Activated T-helper 9 cell treated with anti-CD3 and anti-CD28 coated beads, Interleukin-2, amount 50 U/mL, for 16 hours (primary cell): ENCODE measurements at places on chromosomes 12 and 14.
A peak's percentile ranks its signal among the peaks of the same experiment; 100 is the strongest.

DNA sequence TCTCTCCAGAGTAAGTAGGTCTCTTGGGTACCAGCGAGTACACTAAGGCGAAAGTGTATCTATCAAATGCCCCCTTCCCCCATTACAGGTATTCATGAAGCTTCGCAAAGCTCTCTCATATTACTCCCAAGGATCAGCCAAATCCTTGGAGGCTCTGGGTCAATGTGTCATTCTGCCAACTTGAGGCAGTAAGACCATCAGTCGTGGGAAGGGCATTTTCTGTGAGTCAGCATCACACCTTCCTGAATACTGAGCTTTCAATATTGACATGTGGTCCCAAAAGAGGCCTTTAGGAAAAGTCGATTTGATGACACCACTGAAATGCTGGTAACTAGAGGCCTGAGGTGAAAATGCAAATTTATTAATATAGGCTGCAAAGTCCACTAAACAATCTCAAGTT, 323.9 kb downstream of the LRIG3 start:
- no peak for DNase-seq

DNA sequence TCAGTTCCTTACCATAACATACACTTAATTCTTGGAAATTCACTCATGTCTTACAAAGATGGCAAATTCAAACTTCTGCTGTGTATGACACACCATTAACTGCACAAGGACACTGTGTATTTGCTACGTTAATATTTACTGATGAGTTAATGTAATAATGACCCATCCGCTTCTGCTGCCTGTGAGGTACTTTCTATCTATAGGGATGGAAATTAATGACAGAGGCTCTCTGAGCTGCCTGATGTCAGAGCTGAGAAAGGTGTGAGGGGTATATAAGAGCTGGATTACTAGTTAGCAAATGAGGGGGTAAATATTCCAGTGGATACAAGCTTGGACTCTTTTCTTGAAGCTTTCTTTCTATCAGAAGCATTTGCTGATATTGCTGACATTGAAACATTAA, at the start of gene IAPP:
Gene IAPP (plus strand): TSS at position 301 of the 400 bp plus-strand sequence. CDS start 450 bp downstream, outside the sequence.
- no peak for DNase-seq

DNA sequence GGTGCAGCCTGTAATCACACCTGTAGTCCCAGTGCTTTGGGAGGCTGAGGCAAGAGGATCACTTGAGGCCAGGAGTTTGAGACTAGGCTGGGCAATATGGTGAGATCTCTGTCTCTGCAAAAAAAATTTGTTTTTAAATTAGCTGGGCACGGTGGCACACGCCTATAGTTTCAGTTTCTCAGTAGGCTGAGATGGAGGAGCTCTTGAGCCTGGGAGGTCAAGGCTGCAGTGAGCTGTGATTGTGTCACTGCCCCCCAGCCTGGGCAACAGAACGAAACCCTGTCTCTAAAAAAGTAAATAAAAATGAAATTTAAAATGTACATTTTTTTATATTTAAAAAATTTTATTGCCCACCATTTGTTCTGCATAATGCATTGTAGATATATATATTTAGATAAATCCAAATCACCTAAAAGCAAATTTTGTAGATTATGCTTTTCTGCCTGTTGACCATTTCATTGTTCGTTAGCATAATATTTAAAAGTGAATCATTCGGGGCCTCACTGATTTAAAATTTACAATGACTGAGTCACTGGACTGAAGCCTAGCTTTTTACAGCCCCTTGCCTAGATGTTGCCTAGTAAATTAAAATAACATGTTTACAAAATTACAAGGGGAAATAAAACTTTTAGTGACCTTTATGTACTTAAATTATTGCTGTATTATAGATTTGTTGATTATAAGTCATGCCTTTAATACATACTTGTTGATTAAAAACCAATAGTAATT, 87.9 kb downstream of the USP15 start:
- no peak for DNase-seq

- DNase-seq: no peak
Observed at GRCh38 chr14:70278281-70278680, 81.2 kb downstream of the COX16 start.

DNA sequence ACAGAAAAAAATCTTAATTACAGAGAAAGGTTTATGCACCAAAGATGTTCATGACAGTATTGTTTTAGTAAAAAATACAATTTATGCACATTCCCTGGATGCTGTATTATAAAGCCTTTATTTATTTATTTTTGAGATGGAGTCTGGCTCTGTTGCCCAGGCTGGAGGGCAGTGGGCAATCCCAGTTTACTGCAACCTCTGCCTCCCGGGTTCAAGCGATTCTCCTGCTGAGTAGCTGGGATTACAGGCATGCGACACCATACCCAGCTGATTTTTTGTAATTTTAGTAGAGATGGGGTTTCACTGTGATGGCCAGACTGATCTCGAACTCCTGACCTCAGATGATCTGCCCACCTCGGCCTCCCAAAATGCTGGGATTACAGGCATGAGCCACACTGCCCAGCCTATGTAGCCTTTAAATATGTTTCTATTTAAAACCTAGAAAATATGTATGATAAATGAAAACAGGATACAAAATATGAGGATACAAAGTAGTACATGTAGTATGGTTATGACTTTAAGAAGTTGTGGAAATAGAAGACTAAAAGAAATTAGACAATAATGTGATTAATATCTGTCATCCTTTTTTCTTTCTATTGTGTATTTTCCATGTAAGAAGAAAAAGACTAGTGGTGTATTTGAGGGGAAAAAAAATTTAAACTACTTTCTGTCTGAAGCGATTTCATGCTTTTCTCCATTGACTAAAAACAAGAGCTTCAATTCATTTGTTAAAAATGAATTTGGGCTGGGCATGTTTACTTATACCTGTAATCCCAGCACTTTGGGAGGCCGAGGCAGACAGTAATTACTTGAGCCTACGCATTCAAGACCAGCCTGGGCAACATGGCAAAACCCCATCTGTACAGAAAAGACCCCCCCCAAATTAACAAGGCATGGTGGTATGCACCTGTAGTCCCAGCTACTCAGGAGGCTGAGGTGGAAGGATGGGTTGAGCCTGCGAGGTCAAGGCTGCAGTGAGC, 13.1 kb downstream of the ATF1 start:
- no peak for DNase-seq

DNA sequence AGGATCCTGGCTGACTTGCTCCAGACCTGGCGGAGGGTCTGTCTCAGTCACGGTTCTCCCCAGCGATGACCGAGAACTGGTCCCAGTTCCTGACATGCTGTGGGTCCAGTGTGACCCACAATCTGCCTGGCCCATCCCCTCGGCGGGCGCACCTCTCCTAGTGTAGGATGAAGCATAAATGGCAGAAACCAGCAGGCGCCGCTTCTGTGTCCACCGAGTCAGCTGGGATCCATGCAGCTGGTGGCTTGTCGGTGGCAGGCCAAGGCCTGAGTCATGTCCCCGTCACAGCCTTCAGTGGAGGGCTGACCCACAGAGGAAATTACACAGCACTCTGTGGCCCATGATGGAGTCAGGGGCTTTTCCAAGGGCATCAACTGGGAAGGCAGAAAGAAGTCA, 38.5 kb downstream of the NFKBIA start:
- peak; percentile 18 for DNase-seq

DNA sequence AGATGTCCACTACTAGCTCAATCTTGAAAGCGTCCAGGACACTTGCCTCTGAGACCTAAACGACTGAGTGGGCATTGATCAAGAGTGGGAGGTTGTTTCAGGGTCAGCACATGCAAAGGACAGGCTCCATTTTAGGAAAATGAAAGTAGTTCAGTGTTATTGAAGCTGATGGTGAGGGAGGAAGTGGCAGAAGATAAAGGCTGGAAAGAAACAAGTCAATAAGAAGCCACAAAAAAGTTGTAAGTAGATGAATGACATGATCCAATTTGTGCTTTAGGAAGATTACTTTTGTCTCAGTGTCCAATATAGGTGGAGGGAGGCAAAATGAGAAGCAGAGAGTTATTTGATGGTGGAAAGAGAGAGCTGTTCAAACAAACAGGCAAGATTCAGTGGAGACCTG, 22.0 kb downstream of the GPR65 start:
- no peak for DNase-seq

GRCh38 chr14:93715279-93715927, 72.9 kb downstream of the PRIMA1 start:
- no peak for DNase-seq

DNA sequence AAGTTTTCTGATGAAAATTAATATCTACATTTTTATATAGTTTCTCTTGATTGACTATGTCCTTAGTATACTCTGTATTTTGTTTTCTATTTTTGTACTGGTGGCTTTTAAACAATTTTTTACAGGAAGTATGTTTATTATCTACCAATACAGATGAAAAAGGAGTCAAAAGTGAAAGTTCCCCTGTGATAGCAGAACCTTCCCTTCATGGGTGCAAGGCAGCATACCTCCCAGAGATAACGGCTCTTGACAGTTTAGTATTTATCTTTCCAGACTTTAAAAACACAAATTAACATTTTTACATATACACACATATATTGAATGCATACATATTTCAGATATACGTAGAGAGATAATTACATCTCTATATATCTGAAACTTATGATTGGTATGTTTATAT, 17.1 kb upstream of the FAM234B start:
- no peak for DNase-seq

DNA sequence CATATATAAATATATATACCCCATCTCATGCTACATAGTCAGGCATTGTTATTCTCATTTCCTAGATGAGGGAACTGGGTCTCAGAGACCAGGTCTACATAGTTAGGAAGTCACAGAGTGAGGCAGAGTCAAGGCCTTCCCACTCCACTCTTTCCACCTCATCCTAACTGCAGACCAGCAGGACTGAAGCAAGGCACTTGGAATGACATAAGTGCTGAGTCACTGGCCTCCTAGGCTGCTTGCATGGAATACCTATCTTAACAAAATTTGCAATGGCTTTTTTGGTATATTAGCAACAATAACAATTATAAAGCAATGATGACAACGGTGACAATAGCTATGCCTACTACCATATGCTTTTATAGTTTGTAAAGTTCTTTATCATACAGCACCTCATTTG, 5.4 kb upstream of the ANO4 start:
- no peak for DNase-seq

GRCh38 chr14:99572173-99572999, 31.6 kb downstream of the CCDC85C start:
- no peak for DNase-seq

GRCh38 chr14:97298331-97298730, 501.1 kb downstream of the VRK1 start:
- DNase-seq: no peak

DNA sequence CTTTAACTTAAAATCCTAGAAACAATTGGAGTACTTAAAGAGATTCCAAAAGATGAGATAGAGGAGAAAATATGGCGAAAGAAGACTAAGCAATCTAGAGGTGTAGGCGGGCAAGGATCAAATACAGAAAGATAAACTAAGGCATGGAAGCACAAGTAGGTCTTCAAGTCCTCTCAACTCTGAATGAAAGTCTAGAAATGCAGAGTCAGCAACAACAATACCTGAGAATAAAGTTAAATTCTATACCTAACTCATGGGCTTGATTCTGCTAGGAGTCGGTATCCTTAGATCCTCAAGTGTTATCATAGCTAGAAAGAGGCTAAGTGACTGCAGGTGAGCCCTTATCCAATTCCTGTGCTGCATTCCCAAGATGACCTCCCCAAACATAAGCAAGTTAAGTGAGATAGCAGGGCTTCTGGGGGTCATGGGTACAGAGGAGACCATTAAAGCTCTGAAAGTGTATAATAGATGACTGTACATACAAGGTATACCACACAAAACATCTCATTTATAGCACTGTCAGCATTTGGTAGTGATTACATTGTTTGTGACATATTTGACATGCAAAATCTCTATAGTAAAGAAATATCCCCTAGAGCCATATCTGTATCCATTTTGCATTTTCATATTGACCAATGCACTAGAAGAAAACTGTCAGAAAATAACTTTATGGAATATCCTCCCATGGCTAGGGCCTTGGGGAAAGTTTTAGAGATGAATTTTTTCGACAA, 82.5 kb upstream of the ARID2 start:
- DNase-seq: no peak

DNA sequence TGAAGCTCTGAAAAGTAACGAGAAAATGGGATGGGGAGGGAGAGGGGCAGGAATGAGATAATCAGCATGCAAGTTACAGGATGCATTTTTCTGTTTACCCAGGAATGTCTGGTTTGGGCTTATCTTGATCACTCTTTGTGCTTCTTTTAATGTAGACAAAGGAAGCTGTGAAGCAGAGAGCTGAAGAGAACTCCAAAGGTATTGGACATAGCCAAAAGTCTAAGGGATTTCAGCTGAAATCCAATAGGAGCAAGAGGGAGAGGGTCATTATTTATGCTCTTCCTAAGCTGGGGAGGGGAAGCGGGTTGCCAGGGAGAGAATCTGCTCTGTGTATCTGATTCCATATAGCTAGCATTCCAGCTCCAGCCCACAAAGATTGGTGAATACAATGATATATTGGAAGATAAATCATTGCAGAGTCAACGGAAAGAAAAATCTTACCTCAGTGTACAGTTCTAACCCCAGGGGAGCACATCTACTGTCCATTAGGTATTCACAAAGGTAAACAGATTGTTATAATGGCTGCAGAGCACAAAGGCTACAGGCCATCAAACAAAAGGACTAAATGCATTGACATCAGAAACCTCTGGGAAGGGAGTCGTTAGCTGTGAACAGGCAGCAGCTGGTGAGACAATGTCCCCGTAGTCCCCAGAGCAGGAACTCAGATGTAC, 61.0 kb upstream of the PELI2 start:
- DNase-seq: no peak

- no peak for DNase-seq
Observed at GRCh38 chr12:13124656-13125505, 21.4 kb upstream of the GSG1 start.
